Stimulated activated CD8-positive, alpha-beta memory T cell treated with anti-CD3 and anti-CD28 coated beads, Interleukin-2, amount 100 ng/mL, for 48 hours (primary cell): ENCODE measurements at places on chromosomes 2 and 18.

- DNase-seq: no peak
Observed at GRCh38 chr18:31486165-31486564, 11.8 kb upstream of the DSG2 start.

DNA sequence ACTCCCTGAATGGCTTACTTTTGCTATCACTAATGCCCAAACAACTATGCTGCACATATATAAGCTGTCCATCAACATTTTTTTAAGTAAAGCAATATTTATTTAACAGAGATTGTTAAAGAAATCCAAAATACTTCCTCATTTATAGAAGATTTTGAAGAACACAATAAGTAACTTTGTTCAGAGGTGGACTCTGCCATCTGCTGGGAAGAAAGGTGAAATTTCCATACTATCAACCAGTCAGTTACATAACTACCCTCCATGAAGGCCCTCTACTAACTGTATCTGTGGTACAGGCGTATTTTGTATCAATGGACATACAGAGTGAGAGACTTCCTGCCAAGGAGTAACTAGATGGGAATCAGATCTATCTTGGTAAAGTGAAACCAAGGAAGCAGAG, 106.0 kb downstream of the DTNB start:
- no peak for DNase-seq

- DNase-seq: no peak
Observed at GRCh38 chr2:10096641-10097040, 16.4 kb upstream of the CYS1 start.

DNA sequence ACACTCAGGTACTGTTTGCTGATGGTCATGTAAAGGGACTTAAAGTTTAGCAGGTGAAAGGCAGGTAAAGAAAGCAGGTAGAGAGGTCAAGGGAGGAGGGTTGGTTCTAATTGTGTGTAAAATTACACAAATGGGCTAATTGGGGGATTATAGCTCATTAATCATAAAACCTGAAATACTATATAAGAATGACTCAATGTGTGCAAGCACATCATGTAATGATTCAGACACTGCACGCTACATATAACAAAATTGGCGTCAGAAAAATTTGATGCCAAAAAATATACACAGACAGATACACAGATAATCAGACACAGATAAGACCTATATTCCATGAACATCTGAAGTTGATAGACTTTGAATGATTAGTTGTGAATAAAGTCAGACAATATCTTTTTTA, 120.7 kb upstream of the LMAN1 start:
- DNase-seq: no peak

DNA sequence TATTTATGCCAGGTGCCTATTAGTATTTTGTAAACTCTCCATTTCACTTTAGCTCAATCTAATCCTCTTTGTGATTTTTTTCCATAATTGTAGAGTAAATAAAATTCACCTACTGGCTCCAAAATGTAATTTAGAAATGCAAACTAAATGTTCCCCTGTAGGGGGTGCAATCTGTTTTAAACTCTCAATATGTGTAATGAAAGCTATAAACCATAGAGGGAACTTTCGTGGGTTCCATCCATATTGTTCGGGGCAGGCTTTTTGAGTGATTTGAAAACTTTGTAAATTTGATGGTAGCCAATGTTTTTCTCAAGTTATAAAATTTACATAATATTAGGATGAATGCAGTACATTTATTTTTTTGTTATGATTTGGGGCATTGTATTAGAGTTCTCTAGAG, 49.4 kb downstream of the TSPYL6 start:
- no peak for DNase-seq

- no peak for DNase-seq
Observed at GRCh38 chr2:42474765-42475454, 18.9 kb downstream of the KCNG3 start.

- no peak for DNase-seq
Observed at GRCh38 chr2:172951554-172951953, 124.1 kb upstream of the MAP3K20 start.

DNA sequence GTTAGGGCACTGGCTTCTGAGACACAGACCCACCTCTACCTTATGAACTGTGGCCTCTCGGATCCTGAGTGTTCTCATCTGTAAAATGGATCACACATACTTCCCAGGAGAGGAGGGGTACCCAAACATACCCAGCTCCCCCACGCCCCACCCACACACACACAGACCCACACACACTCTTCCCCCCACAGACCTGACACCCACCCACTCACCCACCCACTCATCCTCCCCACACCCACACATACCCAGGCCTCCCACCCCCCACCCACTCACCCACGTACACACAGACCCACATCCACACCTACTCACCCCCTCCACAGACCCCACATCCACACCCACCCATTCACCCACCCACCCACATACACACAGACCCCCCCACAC, 24.3 kb upstream of the SEMA4C start:
- no peak for DNase-seq
